ENCODE measurements at places on chromosomes 2 and 18.

- no peak for DNase-seq
Measured at GRCh38 chr18:58438161-58438957, 190.5 kb downstream of the ALPK2 start.

DNA sequence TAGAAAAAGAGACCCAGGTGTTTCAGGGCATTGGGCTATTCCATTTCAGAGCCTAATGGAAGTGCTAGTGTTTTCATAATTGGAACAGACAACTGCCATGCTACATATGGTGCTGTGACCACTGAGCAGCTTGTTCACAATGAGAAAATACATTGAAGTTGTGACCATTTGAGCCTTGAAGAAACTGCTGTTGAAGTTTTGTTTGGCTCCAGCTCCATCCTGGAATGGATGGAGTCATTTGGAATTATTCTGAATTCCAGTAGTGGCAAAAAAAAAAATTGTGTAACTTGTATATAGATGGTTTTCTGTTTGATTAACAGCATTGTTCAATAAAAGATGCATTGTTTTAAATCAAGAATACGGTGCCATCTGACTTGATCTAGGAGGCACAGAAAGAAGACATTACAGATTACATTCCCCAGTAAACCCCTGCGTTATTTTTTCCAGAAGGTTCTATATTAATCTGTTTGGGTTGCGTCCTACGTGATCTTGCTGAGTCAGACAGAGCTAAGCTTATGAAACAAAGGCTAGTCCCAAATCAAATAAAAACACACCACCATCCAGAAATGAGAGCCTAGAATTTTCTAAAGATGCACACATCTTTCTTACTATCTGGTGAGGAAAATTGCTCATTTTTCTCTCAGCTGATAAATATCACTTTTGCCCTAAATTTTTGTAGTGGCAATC is 19.2 kb downstream of the FMNL2 start:
- no peak for DNase-seq

DNA sequence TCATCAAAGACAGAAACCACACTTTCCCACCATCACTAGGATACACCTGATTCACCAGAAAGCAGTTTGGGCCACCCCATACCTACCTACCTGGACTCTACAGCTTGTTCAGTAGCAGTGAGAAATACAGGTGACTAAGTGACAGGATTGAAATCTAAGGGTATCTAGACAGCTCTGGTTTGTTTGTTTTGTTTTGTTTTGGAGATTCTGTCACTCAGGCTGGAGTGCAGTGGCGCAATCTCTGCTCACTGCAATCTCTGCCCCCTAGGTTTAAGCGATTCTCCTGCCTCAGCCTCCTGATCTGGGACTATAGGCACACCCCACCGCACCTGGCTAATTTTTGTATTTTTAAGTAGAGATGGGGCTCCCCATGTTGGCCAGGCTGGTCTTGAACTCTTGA is 3.1 kb downstream of the TTC21B start:
- no peak for DNase-seq

DNA sequence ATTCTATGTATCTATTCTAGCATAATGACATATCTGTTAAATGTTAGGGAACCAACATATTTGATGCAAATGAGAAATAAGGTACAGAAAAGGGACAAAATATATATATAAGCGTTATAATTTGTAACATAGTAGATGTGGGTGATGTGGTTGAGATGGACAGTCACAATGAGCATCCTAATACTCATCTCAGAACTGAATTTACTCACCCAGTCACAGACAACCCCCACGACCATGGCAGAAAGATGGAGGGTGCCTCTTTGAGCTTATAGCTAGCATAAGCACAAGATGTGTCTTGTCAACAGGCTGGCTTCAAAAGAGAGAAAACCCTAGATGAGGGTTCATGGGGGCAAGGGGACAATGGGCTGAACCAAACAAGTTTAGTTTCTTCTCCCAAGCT is 9.1 kb upstream of the DSG3 start:
- no peak for DNase-seq

DNA sequence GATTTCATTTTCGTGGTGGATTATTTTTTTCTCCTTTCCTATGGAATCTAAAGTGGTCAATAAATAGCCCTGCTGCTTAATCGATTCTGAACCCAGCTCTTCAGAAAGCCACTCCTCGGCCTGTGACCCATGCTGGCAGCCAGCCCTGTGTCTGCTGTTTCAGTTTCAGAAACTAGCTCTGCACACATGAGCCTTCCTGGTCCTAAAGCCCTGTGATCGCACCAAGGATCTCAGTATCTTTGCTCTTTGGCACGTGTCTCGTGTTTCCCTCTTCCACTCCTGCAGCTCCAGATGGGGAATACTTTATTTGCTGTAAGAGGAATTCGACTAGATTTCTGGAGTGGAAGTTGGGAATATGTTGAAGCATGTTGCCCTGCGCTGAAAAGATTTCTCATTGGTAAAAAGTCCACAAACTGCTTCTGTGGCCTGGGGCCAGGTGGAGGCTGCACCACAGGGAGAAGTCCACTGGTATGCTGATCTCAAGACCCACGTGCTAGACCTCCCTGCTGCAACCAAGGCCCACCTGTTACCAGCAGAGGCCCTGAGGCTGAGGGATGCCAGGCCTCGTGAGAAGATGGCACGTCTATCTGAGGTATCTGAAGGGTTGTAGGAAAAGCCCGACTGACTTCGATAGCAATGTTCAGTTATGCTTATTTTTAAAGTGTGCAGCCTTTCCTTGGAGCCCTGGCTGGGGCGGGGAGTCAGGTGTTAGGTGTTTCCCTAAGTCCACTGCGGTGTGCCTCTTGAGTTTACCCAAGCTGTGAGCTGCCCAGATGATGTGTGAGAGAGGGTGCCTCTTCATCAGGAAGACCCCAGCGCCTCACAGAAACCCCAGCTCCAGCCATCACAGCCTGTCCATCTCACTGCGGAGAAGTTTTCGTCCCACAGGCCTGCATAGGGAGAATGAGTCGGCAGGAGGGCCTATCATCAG is 33.6 kb upstream of the CELF4 start:
- DNase-seq, result no peak

GRCh38 chr2:33848486-33848885 is 249.4 kb upstream of the FAM98A start:
- DNase-seq, result no peak

DNA sequence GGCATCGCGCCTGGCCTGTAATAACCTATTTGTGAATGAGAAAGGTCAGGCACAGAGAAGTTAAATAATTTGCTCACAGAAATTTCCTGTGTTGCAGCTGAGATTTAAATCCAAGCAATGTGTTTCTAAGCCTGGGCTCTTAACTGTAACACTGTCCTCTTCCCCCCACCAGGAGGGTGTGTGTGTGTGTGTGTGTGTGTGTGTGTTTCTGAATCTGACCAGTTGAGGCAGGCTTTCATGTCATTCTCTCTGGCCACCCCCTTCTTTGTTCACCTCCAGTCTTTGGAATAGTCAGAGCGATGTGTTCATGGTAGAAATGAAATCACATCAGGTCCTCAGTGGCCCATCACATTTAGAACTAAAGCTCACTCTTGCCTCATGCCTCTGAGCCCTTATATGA is 81.2 kb downstream of the NEDD4L start:
- DNase-seq, result no peak

GRCh38 chr2:7096726-7097352 is 179.6 kb downstream of the RNF144A start:
- DNase-seq, result no peak

Measured in NCI-H526 (cell line).